NCI-H1092 treated with DMSO at 0.1 percent for 48 hours (cell line): ENCODE measurements at places on chromosomes 2 and 18.

- no peak for DNase-seq
Observed at GRCh38 chr2:144776766-144777165, 256.8 kb upstream of the ZEB2 start.

- no peak for DNase-seq
Observed at GRCh38 chr2:136000502-136000901, 15.1 kb upstream of the DARS1 start.

GRCh38 chr2:230453006-230453405 is 37.0 kb downstream of the SP100 start:
- no peak for DNase-seq

DNA sequence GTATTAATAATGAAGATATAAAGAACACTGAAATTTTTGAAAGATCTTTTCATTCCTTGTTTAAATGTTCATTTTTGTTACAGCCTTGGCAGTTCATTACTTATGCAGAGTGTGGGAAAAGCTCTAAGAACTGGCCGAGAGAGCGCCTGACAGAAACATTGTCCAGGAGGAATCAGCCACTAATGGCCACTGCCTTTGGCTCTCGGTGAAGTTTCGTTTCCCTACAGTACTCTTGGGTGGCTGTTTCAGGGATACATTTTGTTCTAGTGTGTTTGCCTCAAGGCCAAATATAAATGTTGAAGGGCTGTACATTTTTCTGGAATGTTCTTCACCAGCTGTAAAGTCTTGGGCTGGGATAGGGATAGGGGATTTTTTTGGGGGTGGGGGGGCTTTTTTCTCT is 10.7 kb downstream of the SPTBN1 start:
- DNase-seq: no peak

GRCh38 chr2:172072303-172072702 is 13.0 kb upstream of the DLX1 start:
- DNase-seq: peak; percentile 68

DNA sequence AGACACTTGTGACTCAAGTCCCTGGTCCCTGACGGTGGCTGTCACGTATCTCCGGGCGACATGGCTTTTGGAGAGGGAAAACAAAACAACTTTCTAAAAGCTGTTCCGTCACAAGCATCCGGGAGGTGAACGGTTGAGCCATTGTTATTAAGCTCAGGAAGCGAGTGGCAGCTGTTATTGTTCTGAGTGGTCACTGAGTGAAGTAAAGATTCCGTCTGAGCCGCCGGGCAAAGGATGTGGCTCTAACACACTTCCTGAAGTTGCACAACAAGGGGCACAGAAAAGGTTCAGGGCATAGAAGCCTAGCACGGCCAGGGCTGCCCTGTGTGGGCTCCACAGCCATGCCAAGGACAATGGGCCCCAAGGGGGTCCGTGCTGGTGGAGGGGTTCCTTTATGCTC is 24.3 kb downstream of the INPP5D start:
- no peak for DNase-seq
